Heart left ventricle (tissue), 16 donors: ENCODE measurements at places on chromosomes 13 and 19. TPM values are rescaled to one million over a fixed set of nuclear protein-coding genes. Genes with fewer than 3 reads are reported as not detected.

DNA sequence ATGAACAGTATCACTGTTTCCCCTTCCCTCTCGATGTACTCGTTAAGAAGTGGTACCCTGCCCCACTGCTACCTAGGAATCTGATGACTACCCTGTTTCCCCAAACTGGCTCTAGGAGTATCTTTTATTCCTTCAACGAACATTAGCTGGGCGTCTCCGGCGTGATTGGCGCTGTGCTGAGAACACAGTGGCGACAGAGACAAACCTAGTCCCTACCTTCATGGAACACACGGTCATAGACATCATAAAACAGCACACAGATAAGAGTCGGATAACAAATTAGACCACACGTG, 730 bp downstream of the SYMPK start:
- no peak for DNase-seq
- peak overlapping the region; percentile 65 for H3K4me3 ChIP-seq
- peaks cover 33% of the 10 kb centered on the region for H3K36me3 ChIP-seq

- H3K4me1 ChIP-seq: no peaks in the 10 kb centered on the region
- no peaks in the 10 kb centered on the region for H3K36me3 ChIP-seq
- H3K27ac ChIP-seq: no peak overlapping the region
- no peak overlapping the region for H3K4me3 ChIP-seq
Measured at GRCh38 chr13:94212196-94212595, 267.3 kb downstream of the DCT start.

The CGB2 gene
- not detected for polyA plus RNA-seq

DNA sequence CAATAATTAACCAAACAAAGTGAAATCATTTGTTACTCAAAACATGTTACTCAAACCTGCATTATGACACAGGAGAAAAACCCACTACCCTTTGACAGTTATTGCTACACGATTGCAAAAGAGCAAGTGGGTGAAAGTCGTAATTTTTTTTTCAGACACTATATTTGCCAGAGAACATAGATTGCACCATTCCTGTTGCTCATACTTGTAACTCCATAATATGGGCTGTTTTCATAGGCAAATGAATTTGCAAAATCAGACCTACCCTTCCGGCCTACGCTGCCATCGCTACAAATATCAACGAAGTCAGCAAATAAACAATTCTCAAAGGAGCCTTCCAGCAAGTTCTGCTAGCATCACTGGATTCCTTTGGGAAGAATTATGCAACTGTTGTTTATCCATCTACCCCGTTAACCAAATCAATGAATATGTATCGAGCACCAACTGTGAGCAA, 396.5 kb downstream of the IRS2 start:
- no peaks in the 10 kb centered on the region for H3K27me3 ChIP-seq
- no peak overlapping the region for H3K27ac ChIP-seq
- no peak for DNase-seq
- H3K36me3 ChIP-seq: no peaks in the 10 kb centered on the region

DNA sequence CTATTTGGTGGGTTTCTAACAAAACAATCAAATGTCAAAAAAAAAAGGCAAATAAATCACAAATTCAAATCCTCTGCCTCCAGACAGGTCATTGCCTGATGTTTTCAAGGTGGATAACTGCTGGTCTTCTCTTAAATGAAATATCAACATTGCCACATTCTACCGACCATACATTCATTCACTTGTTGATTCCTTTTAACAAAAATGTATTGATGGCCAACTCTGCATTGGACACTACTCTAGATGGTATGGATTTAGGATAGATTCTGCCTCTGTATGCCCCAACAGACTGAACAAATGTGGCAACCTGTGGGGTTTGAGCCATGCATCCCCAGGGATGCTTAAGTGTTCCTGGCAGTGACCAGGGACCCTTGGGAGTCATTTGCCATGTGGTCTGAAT, 87.6 kb upstream of the STK24 start:
- no peak overlapping the region for H3K27ac ChIP-seq
- no peak for DNase-seq
- no peak overlapping the region for H3K4me3 ChIP-seq
- H3K4me1 ChIP-seq: no peaks in the 10 kb centered on the region
- H3K36me3 ChIP-seq: no peaks in the 10 kb centered on the region

The FOXA3 gene
- polyA plus RNA-seq: 0.07 TPM

The SHISA7 gene
- polyA plus RNA-seq: not detected

The ZNF552 gene
- 3.4 TPM for polyA plus RNA-seq

The KL gene
- polyA plus RNA-seq: 0.34 TPM

DNA sequence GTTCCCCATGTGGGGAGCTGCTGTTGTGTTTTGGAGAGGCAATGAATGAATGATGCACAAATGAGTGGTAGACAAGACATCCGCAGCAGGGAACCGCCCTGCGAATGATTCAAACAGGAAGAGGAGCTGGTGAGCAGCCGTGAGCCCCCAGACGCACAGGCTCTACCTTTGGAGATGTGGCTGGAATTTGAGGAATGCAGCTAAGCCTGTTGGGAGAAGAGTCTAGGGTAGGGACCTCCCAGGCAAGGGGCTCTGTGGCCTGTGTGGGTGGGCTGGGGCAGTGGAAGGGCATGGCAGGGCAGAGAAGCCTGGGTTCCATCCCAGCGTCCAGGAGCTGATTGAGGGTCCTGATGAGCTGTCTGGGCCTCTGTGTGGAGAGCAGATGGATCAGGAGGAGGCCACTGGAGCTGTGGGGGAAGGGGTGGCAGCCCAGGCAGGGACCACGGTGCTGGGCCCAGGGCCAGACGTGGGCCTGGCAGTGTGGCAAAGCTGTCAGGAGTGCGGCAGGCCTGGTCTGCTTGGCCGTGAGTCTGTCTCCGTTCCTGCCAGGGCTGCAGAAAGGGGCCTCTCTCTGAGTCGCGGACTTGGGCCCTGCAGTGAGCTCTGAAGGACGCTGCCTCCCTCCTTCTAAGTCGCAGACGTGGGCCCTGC, 41.8 kb upstream of the DCUN1D2 start:
- no peaks in the 10 kb centered on the region for H3K27me3 ChIP-seq
- no peak for DNase-seq
- no peaks in the 10 kb centered on the region for H3K4me1 ChIP-seq
- no peak overlapping the region for H3K4me3 ChIP-seq

The ADPRHL1 gene
- 252 TPM for polyA plus RNA-seq

The GPR12 gene
- polyA plus RNA-seq: 0.01 TPM

The ZNF260 gene
- polyA plus RNA-seq: 3.4 TPM

- DNase-seq: no peak
- no peaks in the 10 kb centered on the region for H3K4me1 ChIP-seq
- H3K4me3 ChIP-seq: no peak overlapping the region
Measured at GRCh38 chr13:113091891-113092775, 13.5 kb upstream of the F7 start.

- peaks cover 35% of the 10 kb centered on the region for H3K36me3 ChIP-seq
- DNase-seq: no peak
- peaks cover 4% of the 10 kb centered on the region for H3K4me1 ChIP-seq
- no peak overlapping the region for H3K27ac ChIP-seq
Measured at GRCh38 chr19:6754136-6754535, 13.1 kb downstream of the SH2D3A start.

The FAM83E gene
- 0.14 TPM for polyA plus RNA-seq

The PLA2G4C gene
- polyA plus RNA-seq: 39.0 TPM

The ZSCAN4 gene
- polyA plus RNA-seq: 0.11 TPM

DNA sequence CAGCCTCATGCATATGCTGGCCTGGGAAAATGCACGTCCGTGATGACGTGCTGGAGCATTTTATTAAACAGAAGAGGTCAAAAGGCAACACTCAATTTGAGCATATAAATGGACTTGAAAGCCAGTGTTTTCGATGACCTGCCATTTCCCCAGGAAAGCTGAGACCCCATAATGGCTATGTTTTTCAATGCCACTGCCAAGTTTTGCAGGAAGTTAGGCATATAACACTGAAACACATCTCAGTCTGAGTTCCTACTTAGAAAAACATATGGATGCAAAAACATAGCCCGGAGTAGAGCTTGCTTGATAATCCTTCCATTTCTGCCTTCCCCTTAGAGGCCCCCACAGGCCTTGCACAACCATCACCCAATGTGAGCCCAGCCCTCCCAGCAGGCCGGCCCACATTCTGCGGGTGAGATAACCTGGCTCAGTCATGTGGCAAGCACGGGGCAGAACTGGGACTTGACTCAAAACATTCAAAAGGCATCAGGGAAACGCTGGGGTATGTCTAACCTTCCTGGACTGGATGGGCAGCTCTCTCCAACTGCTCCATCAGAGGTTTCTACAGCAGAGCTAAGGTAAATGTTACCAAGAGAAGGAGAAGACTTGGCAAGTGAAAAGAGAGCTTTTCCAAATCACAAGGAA, 24.9 kb downstream of the EPS15L1 start:
- H3K27me3 ChIP-seq: no peaks in the 10 kb centered on the region
- H3K4me1 ChIP-seq: peaks cover 56% of the 10 kb centered on the region

The GJB6 gene
- polyA plus RNA-seq: not detected

DNA sequence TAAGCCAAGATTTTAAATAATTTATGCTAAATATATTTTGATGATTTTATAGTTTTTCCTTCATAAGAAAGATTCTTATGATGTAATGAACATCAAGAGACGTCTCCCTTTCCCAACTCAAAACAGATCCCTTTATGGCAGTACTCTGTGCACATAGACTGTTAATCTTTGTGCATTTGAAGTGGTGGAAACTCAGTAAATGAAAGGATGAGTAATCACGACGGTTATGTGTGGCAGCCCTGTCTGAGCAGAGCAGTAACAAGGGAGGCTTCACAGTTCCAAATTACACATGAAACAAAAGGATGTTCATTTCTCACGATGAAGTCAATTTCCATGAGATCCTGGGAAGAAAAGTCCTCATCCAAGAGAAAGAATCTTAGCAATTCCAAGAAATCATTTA, 498.1 kb downstream of the KLF5 start:
- no peaks in the 10 kb centered on the region for H3K4me1 ChIP-seq
- H3K27me3 ChIP-seq: no peaks in the 10 kb centered on the region
- H3K36me3 ChIP-seq: no peaks in the 10 kb centered on the region

GRCh38 chr19:45762870-45763631, 6.0 kb downstream of the SIX5 start:
- no peak overlapping the region for H3K27ac ChIP-seq
- no peak overlapping the region for H3K4me3 ChIP-seq
- H3K27me3 ChIP-seq: no peaks in the 10 kb centered on the region
- no peak for DNase-seq

DNA sequence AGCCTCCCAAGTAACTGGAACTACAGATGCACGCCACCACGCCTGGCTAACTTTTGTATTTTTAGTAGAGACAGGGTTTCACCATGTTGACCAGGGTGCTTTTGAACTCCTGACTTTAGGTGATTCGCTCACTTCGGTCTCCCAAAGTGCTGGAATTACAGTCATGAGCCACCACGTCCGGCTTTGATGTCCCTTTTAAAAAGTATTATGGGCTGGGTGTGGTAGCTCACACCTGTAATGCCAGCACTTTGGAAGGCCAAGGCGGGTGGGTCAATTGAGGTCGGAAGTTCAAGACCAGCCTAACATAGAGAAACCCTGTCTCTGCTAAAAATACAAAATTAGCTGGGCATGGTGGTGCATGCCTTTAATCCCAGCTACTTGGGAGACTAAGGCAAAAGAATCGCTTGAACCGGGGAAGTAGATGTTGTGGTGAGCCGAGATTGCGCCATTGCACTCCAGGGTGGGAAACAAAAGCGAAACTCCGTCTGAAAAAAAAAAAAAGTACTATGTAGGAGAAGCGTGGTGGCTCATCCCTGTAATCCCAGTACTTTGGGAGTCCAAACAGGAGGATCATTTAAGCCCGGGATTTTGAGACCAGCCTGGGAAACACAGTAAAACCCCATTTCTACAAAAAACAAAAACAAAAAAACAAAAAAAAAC, 22.8 kb upstream of the ERVV-1 start:
- H3K27ac ChIP-seq: no peak overlapping the region
- H3K4me1 ChIP-seq: peaks cover 7% of the 10 kb centered on the region
- no peak overlapping the region for H3K4me3 ChIP-seq
- H3K27me3 ChIP-seq: no peaks in the 10 kb centered on the region
- no peak for DNase-seq

The TJP3 gene
- 0.06 TPM for polyA plus RNA-seq
